ENCODE measurements at places on chromosomes 6 and 20. TPM values are rescaled to one million over a fixed set of nuclear protein-coding genes. Genes with fewer than 3 reads are reported as not detected.
A peak's percentile ranks its signal among the peaks of the same experiment; 100 is the strongest.

Gene EMILIN3
- 0.27 TPM for total RNA-seq

Gene MYCT1
- total RNA-seq: 15.0 TPM

Gene GMEB2
- 34.9 TPM for total RNA-seq

Gene PPP1R3G
- 1.6 TPM for total RNA-seq

Gene IMPG1
- total RNA-seq: not detected

Gene SOBP
- total RNA-seq: 16.9 TPM

Gene IPCEF1
- total RNA-seq: 62.6 TPM

Gene SNRPB
- 176 TPM for total RNA-seq

DNA sequence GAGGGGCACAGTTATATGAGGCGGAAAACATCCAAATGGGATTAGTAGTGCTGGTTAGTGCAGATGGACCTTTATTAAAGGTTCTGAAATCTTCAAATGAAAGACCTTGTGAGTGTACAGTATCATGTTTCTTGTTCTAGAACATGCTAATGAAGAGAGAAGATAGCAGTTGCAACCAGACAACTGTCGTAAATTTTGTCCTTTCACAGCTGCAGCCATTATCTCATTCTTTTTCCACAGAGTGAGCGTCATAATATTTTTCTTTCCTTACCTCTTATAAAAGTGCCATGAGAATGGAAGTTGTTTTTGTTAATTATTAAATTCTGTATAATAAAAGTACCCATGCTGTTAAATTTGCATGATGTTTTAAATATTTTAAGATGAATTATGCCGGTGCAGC lies 4.4 kb upstream of the C6orf163 start:
- no peaks in the 10 kb centered on the region for H3K27me3 ChIP-seq
- no peak overlapping the region for H3K4me3 ChIP-seq
- H3K27ac ChIP-seq: no peak overlapping the region
- no peak for DNase-seq

DNA sequence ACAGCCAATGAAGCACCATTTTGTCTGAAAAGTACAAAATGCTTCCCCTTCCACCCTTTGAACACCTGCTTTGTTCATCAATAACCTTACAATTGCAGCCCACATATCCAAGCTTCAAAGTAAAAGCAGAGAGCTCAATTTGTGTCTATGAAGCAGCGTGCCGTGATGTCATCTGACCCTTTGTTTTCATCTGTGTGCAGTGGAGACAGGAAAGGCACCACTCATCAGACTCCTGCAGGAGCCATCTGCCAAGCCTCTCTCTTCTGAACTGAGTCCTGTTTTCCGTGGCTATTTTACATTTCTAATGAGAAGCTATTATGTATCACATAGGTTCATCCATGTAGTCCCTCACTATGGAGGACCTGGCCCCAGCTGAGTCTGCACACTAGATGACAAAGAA lies 7.5 kb upstream of the LY86 start:
- H3K4me3 ChIP-seq: no peak overlapping the region
- no peaks in the 10 kb centered on the region for H3K27me3 ChIP-seq
- no peak for DNase-seq
- H3K27ac ChIP-seq: no peak overlapping the region
- peaks cover 15% of the 10 kb centered on the region for H3K4me1 ChIP-seq

DNA sequence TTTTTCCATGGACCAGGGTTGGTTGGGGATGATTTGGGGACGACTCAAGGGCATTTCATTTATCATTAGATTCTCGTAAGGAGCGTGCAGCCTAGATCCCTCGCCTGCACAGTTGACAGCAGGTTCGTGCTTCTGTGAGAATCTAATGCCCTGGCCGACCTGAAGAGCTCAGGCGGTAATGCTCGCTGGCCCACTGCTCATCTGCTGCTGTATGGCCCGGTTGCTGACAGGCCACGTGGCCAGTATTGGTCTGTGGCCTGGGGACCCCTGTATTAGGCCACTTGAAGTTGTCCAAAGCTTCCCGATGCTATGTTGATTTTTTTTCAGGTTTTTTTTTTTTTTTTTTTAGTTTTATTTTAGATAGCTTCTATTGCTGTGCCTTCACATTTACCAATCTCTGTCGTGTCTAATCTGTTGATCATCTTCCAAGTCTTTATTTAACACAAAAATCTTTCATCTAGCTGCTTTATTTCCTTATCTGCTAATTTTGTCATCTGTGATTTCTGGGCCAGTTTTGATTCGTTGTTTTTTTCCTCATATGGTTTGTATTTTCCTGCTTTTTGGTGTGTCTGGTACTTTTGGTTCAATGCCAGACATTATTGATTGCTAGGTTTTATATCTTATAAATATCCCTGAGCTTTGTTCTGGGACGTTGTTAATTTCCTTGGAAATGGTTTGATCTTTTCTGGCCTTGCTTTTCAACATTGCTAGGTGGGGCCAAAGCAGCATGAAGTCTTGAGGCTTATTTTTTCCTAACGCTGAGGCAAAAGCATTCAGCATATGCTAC lies 41.1 kb downstream of the DYNLT1 start:
- no peaks in the 10 kb centered on the region for H3K27me3 ChIP-seq
- DNase-seq: no peak
- no peaks in the 10 kb centered on the region for H3K4me1 ChIP-seq

DNA sequence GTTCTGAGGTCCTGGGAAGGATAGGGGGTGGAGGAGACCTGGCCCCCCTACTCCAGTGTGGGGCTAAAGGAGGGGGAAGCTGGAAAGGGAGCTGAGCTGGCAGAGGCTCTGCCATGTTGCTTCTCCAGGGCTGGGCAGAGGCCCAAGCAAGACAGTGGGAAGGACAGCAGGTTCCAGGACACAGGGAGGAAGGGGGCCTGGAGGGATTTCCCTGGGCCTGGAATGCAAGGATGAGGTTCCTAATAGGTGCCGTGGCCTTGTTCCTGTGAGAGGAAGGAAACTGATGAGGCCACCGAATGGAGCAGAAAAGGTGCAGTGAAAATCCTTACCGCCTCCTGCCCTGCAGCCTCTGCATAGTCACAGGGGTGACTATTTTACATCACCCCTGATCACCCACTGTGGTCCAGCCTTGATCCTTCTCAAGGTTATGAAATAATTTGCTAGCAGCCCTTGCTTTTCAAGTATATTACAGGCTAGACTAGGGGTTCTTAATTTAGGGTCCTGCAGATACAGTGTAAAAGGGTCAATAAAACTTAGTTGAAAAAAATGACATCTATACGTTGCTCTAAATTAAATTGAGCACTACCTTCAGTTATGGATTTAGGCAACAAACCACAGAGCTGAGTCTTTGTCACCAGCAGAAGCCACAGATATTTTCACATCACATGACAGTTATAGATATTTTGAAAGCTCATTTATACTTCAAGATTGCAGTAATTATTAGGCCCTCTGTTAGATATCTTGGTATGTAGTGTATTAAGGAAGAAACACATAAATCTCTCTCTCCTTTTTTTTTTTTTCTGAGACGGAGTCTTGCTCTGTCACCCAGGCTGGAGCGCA lies 45.7 kb upstream of the RNF24 start:
- peak; percentile 25 for DNase-seq
- H3K4me3 ChIP-seq: no peak overlapping the region
- no peaks in the 10 kb centered on the region for H3K36me3 ChIP-seq
- H3K27ac ChIP-seq: peak overlapping the region; percentile 87

DNA sequence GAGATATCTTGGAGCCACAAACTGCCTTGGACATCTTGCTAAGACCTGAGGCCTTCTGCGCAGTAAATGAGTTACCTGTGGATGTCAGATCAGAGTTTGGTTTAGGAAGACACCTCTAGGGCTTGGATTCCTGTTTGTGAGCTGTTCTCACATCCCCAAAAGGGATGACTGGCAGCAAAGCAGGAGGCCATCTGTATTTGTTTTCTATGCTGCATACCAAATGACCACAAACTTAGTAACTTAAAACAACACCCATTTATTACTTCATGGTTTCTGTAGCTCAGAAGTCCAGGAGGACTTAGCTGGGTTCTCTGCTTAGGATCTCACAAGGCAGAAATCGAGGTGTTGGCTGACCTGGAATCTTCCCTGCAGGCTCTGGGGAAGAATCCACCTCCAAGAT lies 116.7 kb downstream of the UNC5CL start:
- no peaks in the 10 kb centered on the region for H3K27me3 ChIP-seq
- no peaks in the 10 kb centered on the region for H3K36me3 ChIP-seq
- peaks cover 4% of the 10 kb centered on the region for H3K4me1 ChIP-seq
- H3K27ac ChIP-seq: no peak overlapping the region

- H3K4me3 ChIP-seq: no peak overlapping the region
- H3K27ac ChIP-seq: no peak overlapping the region
- no peaks in the 10 kb centered on the region for H3K27me3 ChIP-seq
- H3K4me1 ChIP-seq: peaks cover 50% of the 10 kb centered on the region
- DNase-seq: no peak
These were observed 28.4 kb downstream of the PRDM1 start for GRCh38 chr6:106114492-106114891.

GRCh38 chr6:46014511-46015118 lies 1.0 kb downstream of the CLIC5 start:
- no peaks in the 10 kb centered on the region for H3K27me3 ChIP-seq
- peak; percentile 36 for DNase-seq
- peaks cover 8% of the 10 kb centered on the region for H3K4me1 ChIP-seq
- H3K27ac ChIP-seq: peak overlapping the region; percentile 67
- H3K36me3 ChIP-seq: no peaks in the 10 kb centered on the region

- H3K36me3 ChIP-seq: no peaks in the 10 kb centered on the region
- no peak overlapping the region for H3K4me3 ChIP-seq
- peak; percentile 89 for DNase-seq
- no peaks in the 10 kb centered on the region for H3K27me3 ChIP-seq
- peak overlapping the region; percentile 90 for H3K27ac ChIP-seq
- H3K4me1 ChIP-seq: peaks cover 27% of the 10 kb centered on the region
These were observed 48.5 kb downstream of the FNDC1 start for GRCh38 chr6:159217595-159218275.

GRCh38 chr20:42338294-42339201 lies 720.4 kb upstream of the CHD6 start:
- no peaks in the 10 kb centered on the region for H3K4me1 ChIP-seq
- H3K27ac ChIP-seq: no peak overlapping the region

DNA sequence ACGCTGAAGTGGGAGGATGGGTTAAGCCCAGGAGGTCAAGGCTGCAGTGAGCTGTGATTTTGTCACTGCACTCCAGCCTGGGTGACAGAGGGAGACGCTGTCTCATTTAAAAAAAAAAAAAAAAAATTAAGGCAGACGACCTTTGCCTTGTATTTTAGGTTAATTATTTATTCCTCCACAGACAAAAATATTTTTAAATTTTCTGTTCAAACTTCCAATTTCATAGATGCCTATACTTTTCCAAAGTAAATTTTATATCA lies 6.3 kb upstream of the SMIM28 start:
- no peak for DNase-seq
- no peak overlapping the region for H3K4me3 ChIP-seq
- H3K27ac ChIP-seq: no peak overlapping the region

DNA sequence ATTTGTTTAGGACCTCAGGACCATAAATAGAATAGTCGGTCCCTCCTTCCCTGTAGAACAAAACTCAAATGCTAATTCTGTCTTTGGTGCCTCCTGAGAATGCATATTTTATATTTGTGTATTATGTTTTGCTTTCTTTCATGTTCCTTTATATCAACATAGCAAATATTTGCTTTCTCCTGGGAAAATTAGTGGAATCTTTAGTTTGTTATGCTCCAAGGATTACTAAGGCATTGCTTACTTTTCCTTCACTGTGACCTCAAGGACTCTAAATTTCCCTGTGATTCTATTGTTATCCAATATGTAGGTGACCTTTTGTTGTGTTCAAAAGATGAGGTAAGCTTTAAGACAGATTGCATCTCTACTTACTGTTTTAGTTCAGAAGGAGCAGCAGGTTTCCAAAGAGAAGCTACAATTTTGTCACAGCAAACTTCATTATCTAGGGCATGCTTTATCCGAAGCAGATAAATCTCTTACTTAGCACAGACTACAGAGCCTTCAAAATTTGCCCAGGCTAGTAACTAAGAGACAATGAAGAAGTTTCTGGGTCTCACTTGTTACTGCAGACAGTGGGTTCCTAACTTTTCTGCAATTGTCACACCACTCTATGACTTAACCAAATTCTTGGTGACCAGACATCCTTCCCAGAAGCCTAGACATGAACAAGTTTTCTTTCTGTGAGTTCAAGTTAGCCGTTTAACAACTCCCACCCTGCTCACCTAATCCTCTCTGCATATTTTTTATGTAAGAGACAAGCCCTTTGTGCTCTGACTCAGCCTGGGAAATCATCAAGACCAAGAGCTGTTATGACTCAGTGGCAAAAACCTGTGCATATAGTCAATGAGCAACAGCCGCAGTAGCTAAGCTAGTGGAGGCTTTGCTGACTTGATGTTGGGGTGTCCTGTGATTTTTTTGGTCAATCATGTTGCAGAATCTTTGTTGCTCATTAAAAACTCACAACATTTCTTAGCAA lies 378.8 kb downstream of the QKI start:
- H3K36me3 ChIP-seq: no peaks in the 10 kb centered on the region
- no peak overlapping the region for H3K4me3 ChIP-seq
- no peak for DNase-seq
- H3K4me1 ChIP-seq: no peaks in the 10 kb centered on the region
- no peaks in the 10 kb centered on the region for H3K27me3 ChIP-seq

- H3K27ac ChIP-seq: peak overlapping the region; percentile 79
- no peaks in the 10 kb centered on the region for H3K36me3 ChIP-seq
- DNase-seq: peak; percentile 35
- H3K27me3 ChIP-seq: no peaks in the 10 kb centered on the region
These were observed 56.2 kb downstream of the ADGRF1 start for GRCh38 chr6:46985943-46986342.

GRCh38 chr6:144155529-144155928 lies 5.2 kb downstream of the STX11 start:
- H3K27me3 ChIP-seq: no peaks in the 10 kb centered on the region
- H3K4me1 ChIP-seq: peaks cover 49% of the 10 kb centered on the region
- H3K4me3 ChIP-seq: no peak overlapping the region
- no peaks in the 10 kb centered on the region for H3K36me3 ChIP-seq
- H3K27ac ChIP-seq: no peak overlapping the region

DNA sequence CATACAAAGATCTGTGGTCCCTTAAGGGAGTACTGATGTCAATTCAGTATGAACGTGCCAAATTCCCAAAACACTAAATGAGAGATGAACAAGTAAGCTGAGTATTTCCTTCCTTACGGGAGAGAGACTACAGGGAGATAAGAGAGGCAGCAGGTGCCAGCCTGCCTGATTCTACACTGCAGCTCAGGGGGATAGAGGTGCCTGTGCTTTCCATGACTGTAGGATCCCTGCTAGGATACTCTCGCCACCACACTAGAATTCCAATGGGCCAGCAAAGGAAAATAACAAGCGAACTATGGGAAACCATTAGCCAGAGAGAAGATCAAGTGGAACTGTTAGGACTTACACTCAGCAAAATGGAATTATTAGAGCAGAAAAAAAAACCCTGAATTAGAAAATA lies 198.5 kb upstream of the BTBD3 start:
- no peak overlapping the region for H3K27ac ChIP-seq
- DNase-seq: no peak
- H3K27me3 ChIP-seq: no peaks in the 10 kb centered on the region

DNA sequence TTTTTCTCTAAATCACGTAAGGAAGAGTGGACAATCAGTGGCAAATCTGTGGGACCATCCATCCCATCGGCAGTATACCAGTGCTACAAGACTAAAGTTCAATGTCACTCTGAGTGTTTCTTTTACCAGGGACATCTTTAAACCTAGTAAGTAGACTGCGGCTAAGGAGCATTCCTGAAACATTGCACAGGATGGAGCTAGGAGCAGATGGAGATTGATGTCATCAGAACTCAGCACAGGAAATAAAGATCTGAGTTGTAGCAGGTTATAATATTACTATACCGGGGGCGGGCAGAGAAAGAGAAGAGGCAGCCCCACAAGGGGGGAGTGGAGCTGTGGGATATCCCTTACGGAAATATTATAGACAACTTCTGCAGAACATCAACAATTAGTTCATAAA lies 162.1 kb downstream of the MTFR2 start:
- H3K27me3 ChIP-seq: no peaks in the 10 kb centered on the region
- no peak overlapping the region for H3K27ac ChIP-seq
- H3K4me3 ChIP-seq: no peak overlapping the region
- DNase-seq: no peak
- no peaks in the 10 kb centered on the region for H3K4me1 ChIP-seq
